Hematopoietic multipotent progenitor cell (in vitro differentiated cells): ENCODE measurements at places on chromosomes 5 and 9. TPM values are rescaled to one million over a fixed set of nuclear protein-coding genes. Genes with fewer than 3 reads are reported as not detected.
A peak's percentile ranks its signal among the peaks of the same experiment; 100 is the strongest.

Gene LYSMD3
- 5.9 TPM for total RNA-seq

DNA sequence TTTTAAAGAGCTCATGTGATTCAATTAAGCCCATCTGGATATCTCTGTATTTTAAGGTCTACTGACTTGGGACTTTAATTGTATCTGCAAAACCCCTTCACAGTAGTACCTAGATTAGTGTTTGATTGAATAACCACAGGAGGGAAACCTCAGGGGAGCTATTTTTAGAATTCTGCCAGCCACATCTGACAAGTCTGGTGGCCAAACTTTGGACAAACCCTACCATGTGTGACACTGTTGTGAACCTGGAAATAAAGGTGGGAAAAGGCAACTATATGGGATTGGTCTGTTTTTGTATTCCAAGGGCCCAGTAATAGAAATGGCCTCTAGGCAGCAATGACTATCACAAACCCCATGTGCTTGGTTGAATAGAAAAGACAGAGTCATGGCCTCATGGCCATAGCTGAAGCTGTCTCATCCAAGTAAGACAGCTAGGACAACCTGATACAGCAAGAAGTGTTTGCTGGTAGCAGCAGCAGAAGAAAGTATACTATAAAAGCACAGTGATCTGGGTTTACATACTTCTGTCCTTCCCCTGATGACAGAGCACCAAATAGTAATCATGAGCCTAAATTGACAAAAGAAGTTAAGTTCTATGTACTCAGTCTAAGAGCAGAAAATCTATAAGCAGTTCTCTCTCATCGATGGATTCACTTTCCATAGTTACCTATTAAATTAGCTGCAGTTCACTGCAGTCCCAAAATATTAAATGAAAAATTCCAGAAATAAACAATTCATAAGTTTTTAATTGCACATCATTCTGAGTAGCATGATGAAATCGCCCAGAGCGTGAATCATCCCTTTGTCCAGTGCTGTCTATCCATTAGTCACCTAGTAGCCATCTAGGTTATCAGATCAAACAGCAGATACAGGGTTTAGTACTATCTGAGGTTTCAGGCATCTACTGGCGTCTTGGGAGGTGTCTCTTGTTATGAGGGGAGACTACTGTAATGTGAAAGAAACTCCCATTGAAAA lies 189.8 kb downstream of the ARHGAP26 start:
- DNase-seq = no peak

Gene SURF6
- total RNA-seq = 19.4 TPM

GRCh38 chr9:26502311-26502710 lies 390.3 kb downstream of the CAAP1 start:
- no peak for DNase-seq

Gene STK10
- total RNA-seq = 85.1 TPM

DNA sequence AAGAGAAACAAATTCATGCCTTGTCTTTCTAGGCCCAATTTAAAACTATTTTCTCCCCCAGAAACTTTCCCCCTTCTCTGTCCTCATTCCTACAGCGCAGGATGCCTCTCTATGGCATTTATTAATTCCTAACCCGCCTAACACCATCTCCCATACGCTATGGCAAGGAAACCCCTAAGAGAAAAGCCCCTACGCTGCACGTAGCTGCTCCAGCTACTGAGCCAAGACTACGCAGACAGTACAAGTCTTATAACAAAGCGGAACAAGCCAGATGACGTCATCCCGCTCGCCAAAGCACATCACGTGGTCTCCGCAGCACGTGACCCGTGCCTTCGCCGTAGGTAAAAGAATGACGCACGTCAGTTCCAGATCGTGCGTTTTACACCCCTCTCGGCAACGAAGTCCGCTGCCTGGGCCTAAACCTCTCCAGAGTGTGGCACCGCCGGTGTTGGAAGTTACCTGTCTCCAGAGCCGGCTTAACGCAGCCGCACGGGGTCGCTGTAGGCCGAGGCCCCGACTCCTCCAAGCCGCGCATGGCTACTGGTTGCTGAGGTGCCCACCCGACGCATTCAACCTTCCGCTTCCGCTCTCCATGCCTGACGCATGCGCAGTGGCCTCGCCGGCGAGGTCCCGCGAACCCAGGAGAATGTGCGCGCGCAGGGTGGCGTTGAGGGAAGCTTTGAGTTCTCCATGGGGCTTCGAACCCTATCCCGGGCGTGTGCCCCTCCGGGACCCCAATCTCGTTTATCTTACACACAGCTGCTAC lies at the start of gene TRMO:
TRMO (minus strand) TSS at position 542 of the 766 bp plus-strand sequence; CDS start at position 535, 7 bp downstream.
- DNase-seq = peak; percentile 99

DNA sequence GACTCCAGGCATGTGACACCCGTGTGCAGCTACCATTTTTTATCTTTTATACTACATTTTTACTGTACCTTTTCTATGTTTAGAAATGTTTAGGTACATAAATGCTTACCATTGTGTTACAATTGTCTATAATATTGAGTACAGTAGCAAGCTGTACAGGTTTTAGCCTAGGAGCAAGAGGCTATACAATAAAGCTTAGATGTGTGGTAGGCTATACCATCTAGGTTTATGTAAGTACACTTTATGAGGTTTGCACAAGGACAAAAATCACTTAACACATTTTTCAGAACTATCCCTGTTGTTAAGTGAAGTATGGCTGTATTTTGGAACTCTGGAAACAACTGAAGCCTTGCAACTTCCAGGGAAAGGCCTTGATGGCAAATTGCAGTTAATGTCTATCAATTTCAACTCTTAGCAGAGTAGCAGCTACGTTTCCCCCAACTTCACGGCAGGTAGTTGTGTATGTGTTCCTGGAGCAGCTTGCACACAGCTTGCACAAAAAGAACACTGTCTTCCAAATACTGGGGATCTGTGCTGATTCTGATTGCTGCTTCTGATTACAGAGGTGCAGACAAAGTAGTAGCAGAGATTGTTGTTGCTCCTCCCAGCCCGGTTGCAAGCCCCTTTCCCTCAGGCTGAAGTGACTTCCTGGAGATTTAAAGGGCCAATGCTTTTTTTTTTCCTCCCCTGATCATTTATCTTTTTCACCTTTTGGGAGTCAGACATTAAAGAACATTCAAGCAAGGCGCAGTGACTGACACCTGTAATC lies 30.0 kb downstream of the SIL1 start:
- no peak for DNase-seq

- DNase-seq = no peak
Measured at GRCh38 chr5:55421074-55421529, 113.3 kb downstream of the MTREX start.

- no peak for DNase-seq
Measured at GRCh38 chr5:84597904-84598303, 213.2 kb upstream of the EDIL3 start.

DNA sequence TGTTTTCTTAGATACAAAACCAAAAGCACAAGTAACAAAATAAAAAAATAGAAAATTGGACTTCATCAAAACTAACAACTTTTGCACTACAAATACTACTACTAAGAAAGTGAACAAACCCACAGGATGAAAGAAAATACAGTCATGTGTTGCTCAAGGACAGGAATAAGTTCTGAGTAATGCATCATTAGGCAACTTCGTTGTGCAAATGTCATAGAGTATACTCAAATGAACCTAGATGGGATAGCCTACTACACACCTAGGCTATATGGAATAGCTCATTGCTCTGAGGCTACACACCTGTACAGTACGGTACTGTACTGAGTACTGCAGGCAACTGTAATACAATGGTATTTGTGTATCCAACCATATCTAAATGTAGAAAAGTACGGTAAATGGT lies 88.3 kb downstream of the RAPGEF1 start:
- DNase-seq = no peak

GRCh38 chr9:133647148-133647547 lies 11.0 kb downstream of the DBH start:
- no peak for DNase-seq

- no peak for DNase-seq
Measured at GRCh38 chr5:155729684-155730059, 597.3 kb upstream of the SGCD start.

GRCh38 chr5:93596676-93597490 lies 13.9 kb downstream of the NR2F1 start:
- DNase-seq = no peak

GRCh38 chr5:37869216-37869615 lies 29.4 kb upstream of the GDNF start:
- DNase-seq = no peak

DNA sequence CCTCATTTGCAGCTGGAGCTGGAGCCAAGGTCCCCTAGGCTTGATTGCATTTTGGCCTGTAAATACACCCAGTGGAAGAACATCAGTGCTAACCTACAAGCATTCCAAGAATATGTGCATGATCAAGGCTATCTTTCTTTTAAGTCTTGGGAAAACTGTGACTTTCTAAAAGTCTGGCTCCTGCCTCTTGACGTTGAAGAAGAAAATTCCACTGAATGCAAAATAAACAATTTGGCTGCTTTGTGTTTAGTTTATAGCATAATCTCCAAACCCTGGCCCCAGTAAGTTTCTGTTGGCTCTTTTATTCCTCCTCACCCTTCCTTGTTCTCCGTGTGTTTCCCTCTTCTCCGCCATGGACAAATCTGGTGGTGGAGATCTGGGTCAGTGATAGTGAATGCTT lies 109.3 kb upstream of the TLE1 start:
- no peak for DNase-seq

Gene DCAF12
- 21.3 TPM for total RNA-seq

GRCh38 chr9:110160685-110161084 lies 47.3 kb downstream of the C9orf152 start:
- DNase-seq = no peak

GRCh38 chr5:136579238-136579637 lies 213.9 kb upstream of the TRPC7 start:
- no peak for DNase-seq

Gene FAT2
- total RNA-seq = under 0.01 TPM

Gene SAPCD2
- total RNA-seq = 4.8 TPM

GRCh38 chr5:43020399-43020746 lies 19.7 kb downstream of the ANXA2R start:
- DNase-seq = no peak

Gene ACOT12
- total RNA-seq = under 0.01 TPM

Gene DBH
- total RNA-seq = not detected

DNA sequence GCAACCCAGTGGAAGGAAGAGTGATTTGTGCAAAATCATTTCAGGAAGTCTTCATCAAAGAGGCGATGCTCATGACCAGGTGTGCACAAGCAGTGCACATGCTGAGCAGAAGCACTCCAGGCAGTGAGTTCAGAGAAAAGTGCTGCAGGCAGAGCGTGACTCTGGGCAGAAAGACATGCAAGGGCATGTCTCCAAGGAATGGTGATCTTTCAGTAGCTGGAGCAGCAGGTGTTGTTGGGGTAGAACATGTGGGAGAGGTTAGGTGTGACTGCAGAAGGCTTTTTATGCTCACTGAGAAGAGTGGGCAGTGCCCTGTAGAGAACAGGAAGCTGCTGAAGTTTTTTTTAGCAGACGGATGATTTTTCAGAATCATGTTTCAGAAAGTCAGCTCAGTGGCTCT lies 545.4 kb upstream of the TLE4 start:
- DNase-seq = peak; percentile 3

DNA sequence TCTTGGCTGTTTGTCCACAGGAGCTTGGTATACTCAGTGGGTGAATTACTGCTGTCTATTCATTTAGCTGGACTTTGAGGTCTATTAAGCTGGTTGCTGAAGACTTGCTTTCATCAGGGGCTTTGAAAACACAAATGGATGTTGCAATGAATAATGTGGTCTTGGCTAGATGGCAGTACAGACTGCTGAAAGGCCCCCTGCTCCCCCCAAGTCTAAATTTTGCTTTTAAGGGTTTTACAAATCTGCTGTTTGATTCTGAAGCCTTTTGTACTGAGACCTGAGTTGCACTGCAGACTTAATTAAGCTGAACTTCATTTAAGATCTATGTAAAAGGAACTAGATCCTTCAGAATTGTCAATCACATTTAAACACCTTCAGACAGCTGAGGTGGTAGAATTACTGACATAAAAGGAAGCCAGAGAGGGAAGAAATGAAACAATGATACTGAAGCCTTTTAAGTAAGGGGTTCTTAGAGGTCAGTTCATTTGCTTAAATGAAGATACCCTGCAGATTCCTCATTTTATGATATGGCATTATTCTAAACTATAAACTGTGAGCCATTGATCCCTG lies 37.3 kb downstream of the KCTD16 start:
- DNase-seq = no peak

- DNase-seq = no peak
Measured at GRCh38 chr9:117325110-117325731, 89.6 kb downstream of the ASTN2 start.

DNA sequence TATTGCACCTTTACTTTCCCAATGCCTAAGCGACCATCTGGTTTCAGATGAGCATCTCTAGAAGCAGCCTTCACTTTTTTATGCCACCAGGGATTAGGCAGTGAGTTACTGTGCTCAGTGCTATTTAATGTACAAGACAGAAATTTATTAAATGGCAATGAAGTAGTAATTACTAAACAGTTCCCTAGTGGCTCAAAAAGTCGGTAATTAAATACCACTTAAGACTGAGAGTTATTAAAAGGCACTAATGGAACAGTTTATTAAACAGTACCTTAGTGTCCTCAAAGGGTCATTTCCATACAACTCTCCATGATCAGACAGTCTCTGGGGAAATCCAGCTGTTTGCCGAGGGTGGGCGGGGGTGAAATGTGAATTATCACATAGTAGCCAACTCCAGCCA lies 42.3 kb downstream of the LHFPL2 start:
- no peak for DNase-seq

Gene ANKRD18B
- total RNA-seq = under 0.01 TPM

Gene HMHB1
- not detected for total RNA-seq

- peak; percentile 72 for DNase-seq
Measured at GRCh38 chr9:100216178-100216787, 117.2 kb downstream of the INVS start.

DNA sequence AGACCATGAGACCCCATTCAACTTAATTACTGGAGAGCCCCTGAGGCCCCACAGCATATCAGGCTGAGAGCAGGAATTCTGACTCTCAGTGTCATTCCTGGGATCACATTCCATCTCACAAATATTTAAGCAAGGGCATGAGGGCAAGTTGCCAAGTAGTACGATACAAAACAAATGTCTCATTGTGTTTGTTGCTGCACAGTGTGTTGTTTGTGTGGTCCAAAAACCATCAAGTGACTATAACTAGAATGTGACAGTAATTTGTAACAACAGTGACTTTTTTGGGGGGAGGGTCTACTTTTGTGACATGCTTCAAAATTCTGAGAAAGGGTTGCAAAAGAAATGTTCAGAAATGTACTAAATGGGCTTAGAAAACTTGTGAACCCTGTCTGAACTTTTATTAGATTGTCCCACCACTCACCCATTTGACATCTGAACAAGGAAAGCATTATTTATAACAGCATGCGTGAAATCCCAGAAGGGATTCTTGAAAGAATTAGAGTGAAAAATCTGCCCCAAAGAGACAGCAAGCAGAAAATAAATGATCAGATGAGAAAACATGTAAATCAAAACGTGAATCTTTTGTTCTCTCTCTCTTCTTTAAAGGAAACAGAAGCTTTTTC lies 347.0 kb downstream of the NTRK2 start:
- DNase-seq = no peak

GRCh38 chr9:131722255-131722654 lies 17.6 kb downstream of the RAPGEF1 start:
- DNase-seq = no peak

Gene MPDZ
- total RNA-seq = 6.2 TPM

Gene LCN1
- total RNA-seq = not detected

GRCh38 chr9:126523611-126524111 lies 90.1 kb upstream of the LMX1B start:
- no peak for DNase-seq

Gene PCDHB16
- not detected for total RNA-seq

Gene QRFP
- under 0.01 TPM for total RNA-seq

Gene PCA3
- total RNA-seq = 0.54 TPM

Gene STPG3
- total RNA-seq = 0.54 TPM
